ENCODE measurements at places on chromosomes 5 and 9.

DNA sequence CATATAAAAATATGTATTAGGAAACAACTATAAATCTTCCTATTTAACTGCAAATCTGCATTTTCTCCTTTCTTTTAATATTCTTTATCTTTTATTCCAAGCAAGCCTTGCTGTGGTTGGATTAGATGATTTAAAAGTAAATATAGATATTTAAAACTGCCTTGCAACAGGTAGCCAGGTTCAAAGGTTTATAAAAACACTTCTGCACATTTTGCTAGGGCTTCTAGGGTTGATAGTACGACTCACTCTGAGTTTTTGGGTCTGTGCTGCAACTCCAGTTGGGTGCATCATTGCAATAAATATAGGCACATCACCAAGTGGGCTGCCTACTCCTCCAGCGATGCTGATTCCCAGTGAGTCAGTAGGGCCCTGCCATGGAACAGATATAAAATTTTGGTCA, 167.7 kb downstream of the MPDZ start:
- DNase-seq: no peak

DNA sequence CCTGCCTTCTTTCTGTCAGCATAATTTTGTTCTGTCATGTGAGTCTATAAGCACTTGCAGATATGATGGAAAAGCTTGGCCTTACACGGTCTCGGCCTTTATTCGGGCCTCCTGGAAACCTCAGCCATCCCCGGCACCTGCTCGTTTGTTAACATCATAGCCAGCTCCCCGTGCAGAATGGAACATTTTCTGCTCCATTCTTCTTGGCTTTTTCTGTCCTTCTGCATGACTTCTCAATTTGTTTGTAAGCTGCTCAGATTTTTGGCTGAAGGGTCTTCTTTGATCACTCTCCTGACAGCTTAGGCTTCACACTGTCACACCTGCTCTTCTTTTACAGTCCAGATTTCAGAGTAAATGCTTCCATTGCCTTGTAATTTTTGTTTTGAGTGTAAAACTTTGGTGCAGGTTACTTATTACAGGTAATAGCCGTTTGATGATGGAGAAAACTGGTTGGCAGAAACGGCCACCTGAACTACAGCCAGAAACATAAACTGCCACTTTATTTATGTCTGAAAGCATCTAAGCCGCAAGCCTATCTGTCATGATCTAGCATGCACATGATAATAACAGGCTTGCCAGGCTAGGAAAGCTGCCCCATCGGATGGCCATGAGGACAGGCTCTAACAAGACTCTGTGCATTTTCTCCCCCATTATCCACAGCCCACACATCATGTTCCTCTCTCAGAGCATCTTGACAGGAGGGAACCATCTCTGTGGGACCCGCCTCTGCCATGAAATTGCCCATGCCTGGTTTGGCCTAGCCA, 197.0 kb downstream of the AOPEP start:
- no peak for DNase-seq

GRCh38 chr9:13607481-13608441, 328.3 kb upstream of the MPDZ start:
- no peak for DNase-seq

- DNase-seq: no peak
Measured at GRCh38 chr9:95852059-95853032, 23.1 kb upstream of the ERCC6L2 start.

DNA sequence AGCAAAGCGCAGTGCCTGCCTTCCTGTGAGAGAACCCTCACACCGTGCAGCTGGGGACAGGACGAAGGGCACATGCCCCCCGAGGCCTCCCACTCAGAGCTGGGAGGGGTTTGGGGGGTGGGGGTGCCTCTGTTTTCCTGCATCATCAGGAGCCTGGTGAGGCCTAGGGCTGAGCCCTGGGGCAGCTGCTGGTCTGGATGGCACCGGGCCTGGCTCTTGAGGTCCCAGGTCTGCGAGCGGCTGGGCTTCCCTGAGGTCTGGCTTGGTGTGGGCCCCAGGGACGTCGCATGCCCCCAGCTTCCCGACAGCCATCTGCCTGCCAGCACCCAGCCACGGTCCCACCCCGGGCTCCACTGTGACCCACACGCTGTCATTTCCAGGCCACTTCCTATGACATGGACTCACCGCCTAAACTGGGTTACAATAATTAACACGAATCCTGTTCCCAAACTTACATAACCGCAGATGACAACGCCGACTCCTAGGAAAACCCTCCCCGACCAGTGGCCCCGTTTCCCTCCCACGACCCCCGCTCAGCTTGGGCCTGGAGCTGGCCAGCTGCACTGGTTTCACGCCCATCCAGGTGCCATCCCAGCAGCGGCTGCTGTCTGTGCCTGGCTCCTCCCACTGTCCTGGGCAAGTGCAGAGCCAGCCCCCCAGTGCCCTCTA, 8.7 kb downstream of the NACC2 start:
- no peak for DNase-seq

- DNase-seq: no peak
Measured at GRCh38 chr5:178649580-178649979, 22.7 kb upstream of the CLK4 start.

DNA sequence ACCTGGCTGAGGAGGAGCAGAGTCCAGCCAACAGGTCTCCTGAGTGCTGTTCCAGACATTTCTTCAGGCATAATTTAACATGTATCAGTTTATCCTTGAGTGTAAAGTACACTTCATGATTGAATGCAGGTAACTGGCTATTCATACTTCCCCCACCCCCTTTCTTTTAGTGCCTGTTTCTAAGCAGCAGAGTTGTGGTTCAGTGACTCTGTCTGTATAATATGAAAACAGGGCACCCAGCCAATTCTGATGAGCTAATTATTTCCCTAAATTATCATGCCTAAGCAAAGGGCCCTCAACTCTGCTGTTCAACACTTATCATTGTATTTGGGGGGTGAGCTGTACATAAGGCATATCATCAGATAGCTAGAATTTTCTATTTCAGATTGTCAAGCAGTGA, 51.9 kb upstream of the ZSWIM6 start:
- peak; percentile 66 for DNase-seq

DNA sequence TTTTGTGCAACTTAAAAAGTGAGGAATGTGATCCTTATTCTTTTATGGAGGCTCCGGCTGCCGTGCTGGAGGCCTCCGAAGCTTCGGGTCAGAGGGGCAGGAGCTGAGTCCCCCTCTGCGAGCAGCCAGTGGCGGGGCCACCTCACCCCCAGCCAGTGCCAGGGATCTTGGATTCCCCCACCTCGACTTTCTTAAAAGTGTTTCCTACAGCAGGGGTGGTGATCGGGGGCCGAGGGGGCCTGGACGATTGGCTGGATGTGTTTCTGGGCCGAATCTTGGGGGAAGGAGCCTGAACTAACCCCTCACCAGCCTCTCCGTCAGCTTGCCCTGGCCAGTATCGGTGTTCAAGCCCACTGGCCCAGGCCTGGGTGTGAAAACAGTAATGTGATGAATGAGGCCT, 92.2 kb upstream of the LMX1B start:
- DNase-seq: no peak

GRCh38 chr5:151146061-151146460, 11.5 kb downstream of the ANXA6 start:
- DNase-seq: no peak

GRCh38 chr5:113065626-113066025, 89.0 kb downstream of the DCP2 start:
- DNase-seq: no peak

Data from AML-193 (cell line).